ENCODE measurements at places on chromosomes 11 and 22.

- no peak for DNase-seq
Measured at GRCh38 chr11:130872981-130873380, 43.3 kb downstream of the SNX19 start.

DNA sequence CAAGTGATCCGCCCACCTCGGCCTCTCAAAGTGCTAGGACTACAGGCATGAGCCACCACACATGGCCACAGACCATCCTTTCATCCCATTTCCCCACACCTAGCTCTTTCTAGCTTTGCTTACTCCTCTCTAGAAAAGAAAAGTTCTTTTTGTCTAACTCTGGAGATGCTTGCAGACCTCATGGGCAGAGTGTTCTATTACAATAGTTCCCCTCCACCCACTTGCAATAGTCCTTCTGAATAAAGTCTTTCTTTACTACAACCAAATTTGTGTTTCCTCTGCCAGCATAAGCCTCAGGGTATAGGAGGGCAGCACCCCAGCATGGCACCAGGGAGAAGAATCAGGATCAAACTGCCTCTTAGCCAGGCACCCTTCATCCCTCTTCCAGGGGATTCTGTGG is 18.8 kb upstream of the RTL6 start:
- DNase-seq: no peak

GRCh38 chr11:1935156-1936071 is 11.7 kb upstream of the MRPL23 start:
- no peak for DNase-seq

DNA sequence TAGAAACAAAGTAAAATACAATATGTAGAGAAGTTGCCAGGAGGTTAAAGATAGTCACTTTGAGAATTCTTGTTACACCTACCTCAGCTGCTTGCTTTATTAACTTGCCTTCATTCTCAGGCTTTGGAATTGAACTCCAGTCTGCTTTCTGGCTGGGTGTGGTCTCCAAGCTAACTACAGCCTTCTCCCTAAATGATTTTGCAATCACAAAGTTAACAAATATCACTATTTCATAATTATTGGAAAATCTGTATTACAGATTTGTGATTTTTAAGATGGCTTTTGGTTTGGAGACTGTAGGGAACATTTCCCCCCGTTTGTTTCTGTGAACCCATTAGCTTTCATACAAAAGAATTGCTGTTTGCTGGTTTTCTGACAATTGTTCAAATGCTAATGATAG is 2.2 kb downstream of the PLAAT5 start:
- DNase-seq: no peak

- DNase-seq: no peak
Measured at GRCh38 chr22:20729194-20729593, 44.7 kb upstream of the SERPIND1 start.

DNA sequence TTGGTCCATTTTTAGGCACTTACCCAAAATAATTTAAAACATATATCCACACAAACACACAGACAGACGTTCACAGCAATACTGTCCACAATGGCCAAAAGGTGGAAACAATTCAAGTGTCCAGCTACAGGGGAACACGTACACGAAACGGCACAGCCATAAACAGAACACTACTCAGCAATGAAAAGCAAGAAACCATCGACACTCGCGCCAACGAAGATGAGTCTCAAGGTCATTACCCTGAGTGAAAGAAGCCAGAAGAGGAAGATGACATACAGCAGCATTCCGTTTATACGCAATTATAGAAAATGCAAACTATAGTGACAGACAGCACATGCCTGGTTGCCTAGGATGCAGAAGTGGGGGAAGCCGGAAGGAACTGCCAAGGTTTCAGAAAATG is 13.4 kb upstream of the COMT start:
- DNase-seq: no peak

GRCh38 chr11:57116654-57117053 is 65.1 kb upstream of the LRRC55 start:
- peak; percentile 64 for DNase-seq

GRCh38 chr11:75326439-75326810 is 25.0 kb downstream of the ARRB1 start:
- DNase-seq: no peak

- DNase-seq: no peak
Measured at GRCh38 chr11:118117790-118118601, 31.2 kb upstream of the SMIM35 start.

DNA sequence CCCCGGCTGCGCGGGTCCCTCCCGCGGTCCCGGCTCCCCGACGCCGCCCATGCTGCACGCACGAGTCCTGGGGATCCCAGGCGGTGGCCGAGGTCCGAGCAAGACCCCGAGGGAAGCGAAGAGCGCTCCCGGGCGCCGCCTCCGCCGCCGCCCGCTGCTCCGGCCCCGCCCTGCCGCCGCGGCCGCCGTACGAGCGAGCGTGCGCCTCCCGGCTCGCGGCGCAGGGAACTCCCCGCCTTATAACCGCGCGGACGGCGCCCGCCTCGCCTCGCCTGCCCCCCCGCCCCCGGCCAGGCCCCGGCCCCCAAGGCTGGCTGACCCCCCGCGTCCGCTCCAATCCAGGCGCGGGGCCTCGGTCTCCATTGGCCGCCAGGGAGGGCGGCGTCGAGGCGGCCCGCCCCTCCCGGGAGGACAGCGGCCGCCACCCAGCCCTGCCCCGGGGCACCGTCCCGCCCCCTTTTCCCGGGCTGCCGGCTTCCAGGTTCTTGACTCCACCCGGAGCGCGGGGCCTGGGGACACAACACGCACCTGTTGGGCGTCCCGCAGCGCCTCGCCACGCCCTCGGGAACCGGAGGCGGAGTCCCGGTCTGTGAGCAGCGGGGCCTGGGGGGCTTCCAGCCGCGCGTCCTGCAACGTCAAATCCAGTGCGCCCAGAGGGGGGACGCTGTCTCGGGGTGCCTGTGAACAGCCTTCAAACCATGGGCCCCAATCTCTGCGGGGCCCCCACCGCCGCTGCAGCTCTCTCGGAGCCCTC is at the start of gene FADS3:
Gene FADS3, minus strand, starts transcription at position 215 of the 754 bp plus-strand sequence. Its CDS starts 164 bp downstream, at position 51.
- DNase-seq: no peak

DNA sequence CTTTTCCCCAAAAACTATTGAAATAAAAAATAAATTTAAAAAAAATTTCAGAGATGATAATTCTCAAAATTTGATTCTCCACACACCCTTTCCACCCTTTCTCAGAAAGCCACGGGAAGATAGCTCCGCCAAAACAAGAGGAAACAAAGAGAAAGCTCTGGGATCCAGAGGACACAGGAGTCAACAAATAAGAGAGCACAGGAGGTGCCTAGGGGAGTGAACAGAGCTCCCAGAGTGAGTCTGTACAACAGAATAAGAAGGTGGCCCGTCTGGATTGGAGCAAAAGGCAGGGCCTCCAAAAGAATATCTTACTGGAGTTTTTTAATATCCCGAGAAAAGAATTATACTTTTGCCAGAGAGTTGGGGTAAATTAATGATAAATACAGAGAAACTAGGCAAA is 96.3 kb upstream of the DRD2 start:
- DNase-seq: no peak

GRCh38 chr11:11211186-11211585 is 141.9 kb downstream of the CSNK2A3 start:
- peak; percentile 56 for DNase-seq

- DNase-seq: no peak
Measured at GRCh38 chr11:2114430-2115241, 24.6 kb downstream of the IGF2 start.

GRCh38 chr11:12216041-12216451 is 105.7 kb downstream of the MICAL2 start:
- DNase-seq: no peak

DNA sequence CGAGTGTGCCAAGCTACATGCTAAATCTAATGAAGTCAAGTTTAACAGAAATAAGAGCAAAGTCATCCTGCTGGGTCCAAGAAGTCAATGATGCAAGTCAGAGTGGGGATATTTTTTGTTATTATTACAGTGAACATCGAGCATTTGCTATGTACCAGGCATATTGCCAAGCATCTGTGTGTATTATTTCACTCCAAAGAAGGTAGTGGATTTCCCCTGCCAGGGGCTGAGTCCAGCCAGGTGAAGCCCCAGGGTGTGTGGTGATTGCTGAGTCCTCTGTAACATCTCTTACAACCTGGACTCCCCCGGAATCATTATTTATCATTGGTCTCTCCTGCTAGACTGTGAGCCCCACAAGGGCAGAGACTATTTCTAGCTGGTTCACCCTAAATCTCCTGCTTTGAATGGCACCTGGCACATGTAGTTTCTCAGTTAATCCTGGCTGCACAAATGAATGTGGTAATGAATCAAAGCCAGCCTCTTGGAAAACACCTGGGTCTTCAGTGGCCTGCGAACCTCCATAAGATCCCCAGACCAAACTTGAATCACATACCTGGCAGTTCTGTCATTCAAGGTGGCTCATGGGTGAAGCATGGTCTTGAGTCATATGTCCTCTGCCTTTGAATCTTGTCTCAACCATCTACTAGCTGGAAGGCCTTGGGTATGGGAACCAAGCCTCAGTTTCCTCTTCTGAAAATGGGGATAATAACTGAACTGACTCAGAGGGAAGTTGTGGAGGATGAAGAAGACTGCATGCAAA is 549.2 kb downstream of the MIAT start:
- peak; percentile 52 for DNase-seq

DNA sequence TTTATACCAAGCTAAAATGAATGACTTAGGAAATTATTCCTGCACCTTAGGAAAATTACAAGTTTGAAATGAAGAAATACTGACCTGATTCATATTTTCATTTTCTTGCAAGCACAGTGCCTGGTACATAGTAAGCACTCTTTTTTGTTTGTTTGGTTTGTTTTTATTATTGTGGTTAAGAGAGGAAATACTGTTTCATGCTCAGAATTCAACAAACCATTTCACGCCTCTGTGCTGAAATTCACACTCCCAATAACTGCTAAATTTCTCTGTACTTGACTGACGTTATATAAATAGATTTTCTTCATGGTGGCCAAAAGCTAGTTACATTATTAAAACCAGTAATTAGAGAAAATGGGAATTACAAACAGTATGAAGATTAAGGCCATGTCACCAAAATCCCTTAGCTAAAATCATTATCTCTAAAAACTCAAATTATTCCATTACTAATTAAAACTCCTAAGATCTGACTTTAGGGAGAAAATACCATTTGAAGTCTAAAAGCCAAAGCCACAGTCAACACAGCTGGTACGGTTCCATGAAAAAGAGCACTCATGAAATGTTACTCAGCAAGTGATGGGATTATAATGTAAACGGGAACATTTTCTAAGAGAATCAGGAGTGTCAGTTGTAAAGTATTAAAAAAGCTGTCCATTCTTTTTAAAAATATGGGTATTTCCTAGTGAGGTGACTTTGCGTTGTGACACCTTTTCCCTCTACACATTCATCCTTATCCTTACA is 77.8 kb upstream of the DDI1 start:
- DNase-seq: no peak

- no peak for DNase-seq
Measured at GRCh38 chr11:132621976-132622580, 910.2 kb downstream of the OPCML start.

DNA sequence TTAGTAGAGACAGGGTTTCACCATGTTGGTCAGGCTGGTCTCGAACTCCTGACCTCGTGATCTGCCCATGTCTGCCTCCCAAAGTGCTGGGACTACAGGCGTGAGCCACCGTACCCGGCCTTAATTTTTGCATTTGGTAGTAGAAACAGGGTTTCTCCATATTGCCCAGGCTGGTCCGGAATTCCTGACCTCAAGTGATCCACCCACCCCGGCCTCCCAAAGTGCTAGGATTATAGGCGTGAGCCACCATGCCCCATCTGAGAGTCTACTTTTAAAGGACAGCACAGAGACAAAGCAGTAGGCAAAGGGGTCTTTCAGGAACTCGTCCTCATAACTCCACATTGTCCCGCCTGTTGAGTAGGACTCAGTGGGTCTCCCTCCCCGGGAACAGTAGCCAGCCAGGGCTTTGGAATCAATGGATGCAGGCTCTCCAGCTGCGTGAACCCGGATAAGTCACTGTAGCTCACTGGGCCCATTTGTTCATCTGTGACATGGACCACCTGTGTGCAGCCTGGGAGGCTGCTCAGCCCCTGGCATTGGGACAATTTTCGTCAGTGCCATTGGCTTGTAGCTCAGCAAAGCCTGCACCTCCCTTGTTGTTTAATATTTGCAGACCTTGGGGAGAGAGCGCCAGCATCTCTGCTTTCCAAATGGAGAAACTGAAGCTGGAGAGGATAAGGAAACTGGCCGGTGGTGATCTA is 86.1 kb downstream of the ARHGAP8 start:
- no peak for DNase-seq

GRCh38 chr11:91563176-91563575 is 661.4 kb upstream of the FAT3 start:
- peak; percentile 9 for DNase-seq

GRCh38 chr11:69393178-69393832 is 88.2 kb upstream of the LINC01488 start:
- DNase-seq: no peak

DNA sequence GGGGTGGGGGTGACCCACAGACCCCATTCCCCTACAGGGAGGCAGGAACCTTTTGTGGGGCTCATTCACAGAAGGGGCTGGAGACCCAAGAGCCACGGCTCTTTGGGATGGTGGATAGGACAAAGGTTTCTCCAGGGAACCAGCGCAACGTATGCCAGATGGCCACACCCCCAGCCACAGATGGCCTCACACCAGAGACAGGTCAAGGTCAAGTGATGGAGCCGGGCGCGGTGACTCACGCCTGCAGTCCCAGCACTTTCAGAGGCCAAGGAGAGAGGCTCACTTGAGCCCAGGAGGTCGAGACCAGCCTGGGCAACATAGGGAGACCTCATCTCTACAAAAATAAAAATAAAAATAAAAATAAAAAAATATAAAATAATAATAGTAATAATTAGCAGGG is 17.1 kb upstream of the BRSK2 start:
- DNase-seq: no peak

All from NCI-H446 (cell line).